ENCODE measurements at places on chromosomes 12 and 14. TPM values are rescaled to one million over a fixed set of nuclear protein-coding genes. Genes with fewer than 3 reads are reported as not detected.

The LRIG3 gene
- total RNA-seq = 4.2 TPM

The ASB2 gene
- total RNA-seq = 0.32 TPM

The SLC10A1 gene
- total RNA-seq = 162 TPM

The NELL2 gene
- 0.43 TPM for total RNA-seq

The RNASE7 gene
- total RNA-seq = not detected

Data from right lobe of liver (tissue), 6 donors.